ENCODE measurements at places on chromosomes 12 and 14.

DNA sequence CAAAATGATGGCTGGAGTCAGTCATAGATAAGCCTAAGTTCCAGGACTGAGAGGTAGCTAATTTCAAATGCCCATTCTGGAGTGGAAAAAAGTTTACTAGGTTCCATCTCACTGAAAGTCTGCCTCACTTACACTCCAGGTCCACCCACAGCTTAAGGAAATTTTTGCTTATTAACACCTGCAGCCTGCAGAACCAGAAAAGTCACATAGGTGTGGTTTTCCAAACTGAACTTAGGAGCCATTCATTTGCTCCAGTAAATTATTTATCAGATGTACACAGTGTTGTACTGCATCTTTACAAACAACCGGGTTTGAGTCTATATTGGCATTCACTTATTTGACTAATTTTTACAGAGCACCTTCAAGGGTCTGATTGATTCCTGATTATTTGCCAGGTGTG is 157.4 kb upstream of the ARID2 start:
- DNase-seq, result no peak

DNA sequence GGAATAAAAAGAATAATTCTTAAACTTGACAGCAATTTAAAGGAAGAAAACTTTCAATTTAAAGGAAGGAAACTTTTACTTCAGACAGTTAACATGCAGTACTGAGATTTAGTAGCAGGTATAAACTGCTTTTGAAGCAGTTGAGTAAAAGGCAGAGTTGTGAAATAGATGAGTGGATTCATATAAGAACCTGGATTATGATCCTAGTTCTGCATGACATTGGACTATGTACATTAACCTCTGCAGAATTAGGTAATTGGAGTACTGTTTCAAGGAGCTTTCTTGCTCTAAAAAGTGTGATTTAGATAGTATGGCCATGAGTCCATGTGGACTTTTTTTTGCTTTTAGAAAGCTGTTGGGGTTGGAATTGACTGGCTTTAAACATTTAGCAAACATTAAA is 29.7 kb downstream of the ATP2A2 start:
- DNase-seq, result no peak

DNA sequence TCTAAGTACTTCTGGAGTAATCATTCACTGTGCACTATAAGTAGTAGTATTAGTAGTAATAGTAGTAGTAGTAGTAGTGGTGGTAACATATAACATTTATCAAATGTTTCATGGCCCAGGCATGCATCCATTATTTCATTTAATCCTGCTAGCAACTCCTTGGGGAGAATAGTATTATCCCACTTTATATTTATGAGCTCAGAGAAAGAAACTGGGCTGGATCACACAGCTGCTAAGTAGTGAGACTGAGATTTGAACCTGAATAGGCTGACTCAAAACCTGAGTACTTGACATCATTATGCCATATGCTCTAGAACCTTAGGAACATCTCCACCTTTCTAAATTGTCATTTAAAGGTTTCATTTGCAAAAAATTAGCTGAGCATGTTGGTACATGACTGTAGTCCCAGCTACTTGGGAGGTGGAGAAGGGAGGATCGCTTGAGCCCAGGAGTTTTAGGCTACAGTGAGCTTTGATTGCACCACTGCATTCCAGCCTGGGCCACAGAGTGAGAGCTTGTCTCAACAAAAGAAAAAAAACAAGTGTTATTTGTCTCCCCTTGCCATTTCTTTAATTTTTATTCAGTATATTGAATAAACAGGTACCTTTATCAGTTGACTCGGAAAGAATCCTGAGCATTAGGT is 11.4 kb upstream of the NID2 start:
- no peak for DNase-seq

DNA sequence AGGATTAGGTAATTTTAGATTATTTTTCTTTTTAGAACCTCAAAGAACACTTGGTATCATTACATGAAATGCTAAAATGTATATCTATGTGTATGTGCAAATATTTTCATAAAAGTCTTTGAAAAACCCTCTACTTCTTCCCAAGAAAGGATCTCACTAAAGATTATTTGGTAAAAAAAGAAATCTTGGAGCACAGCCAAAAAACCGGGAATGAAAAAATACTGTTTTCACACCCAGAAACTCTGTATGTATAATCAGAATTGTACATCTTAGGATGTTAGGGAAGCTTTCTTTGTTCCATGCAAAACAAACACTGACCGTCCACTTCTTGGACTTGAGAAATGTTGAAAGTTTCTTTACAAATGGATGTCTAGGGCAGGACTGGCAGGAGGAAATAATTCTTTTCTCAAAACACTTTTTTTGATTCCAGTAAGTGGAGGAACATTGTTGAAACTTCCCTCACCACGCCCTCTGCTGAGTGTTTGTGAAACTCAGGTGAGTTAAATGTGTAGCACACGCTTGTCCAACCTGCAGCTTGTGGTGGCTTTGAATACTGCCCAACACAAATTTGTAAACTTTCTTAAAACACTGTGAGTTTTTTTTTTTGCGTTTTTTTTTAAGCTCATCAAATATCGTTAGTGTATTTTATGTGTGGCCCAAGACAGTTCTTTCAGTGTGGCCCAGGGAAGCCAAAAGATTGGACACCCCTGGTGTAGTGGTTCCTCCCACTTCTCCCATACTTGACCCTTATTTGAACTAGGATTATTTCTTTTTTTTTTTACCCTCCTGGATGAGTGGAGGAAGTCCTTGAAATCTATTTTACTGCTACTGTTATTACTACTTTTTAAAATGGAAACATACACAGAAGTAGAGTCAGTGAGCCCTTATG is 26.6 kb downstream of the FBXO34 start:
- DNase-seq, result no peak

GRCh38 chr12:6827437-6827911 is 733 bp upstream of the P3H3 start:
- peak; percentile 37 for DNase-seq

GRCh38 chr12:116808113-116809105 is 70.3 kb downstream of the RNFT2 start:
- no peak for DNase-seq

DNA sequence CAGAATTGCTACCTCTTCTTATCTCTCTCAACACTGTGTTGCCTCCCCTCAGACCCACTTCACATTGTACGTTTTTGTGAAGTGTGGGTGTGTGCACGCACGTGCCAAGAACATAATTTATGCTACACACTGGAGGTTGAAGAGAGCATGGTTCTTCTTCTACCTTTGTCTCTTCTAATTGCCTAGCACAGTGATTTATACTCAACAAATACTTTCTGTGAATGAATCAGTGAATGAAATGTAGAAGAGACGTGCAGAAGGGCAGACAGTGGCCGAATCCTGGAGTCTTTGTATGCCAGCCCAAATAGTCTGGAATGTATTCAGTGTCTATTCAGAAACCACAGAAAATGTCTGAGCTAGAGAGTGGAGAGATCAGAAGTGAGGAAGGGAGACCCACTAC is 4.6 kb upstream of the SAMD4A start:
- DNase-seq, result no peak

GRCh38 chr12:67827820-67828383 is 161.3 kb upstream of the IFNG-AS1 start:
- DNase-seq, result peak; percentile 11

GRCh38 chr14:25628390-25628789 is 578.4 kb upstream of the STXBP6 start:
- DNase-seq, result no peak

GRCh38 chr12:90245391-90245790 is 536.8 kb upstream of the ATP2B1 start:
- DNase-seq, result no peak

GRCh38 chr12:120856980-120857379 is 47.2 kb downstream of the SPPL3 start:
- DNase-seq, result no peak

DNA sequence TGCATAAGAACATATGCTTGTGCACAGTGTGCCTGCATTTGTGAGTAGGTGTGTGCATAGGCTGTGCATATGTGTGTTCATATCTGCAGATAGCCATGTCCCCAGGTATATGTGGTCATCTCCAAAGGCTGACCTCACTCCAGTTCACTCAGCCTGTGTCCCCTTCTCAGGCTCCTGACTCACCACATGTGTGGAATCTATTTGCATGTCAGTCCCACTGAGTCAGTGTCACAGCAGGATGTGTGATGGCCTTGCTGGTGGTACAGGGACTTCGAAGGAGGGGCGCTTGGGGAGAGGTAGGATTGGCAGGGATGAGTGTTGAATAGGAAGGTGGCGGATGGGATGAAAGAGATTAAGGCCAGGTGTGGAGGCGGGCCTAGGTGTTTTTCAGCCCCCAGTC is 35.5 kb downstream of the KRT80 start:
- DNase-seq, result no peak

GRCh38 chr12:64813723-64814122 is 10.7 kb upstream of the TBC1D30 start:
- no peak for DNase-seq

Measured in activated T-helper 2 cell treated with anti-CD3 and anti-CD28 coated beads, Interferon-gamma antibody, Interleukin-2, Interleukin-4, amounts not matched to agents 10 μg/mL and 5 μg/mL and 100 μg/mL, durations not matched to agents 14 hours and 24 hours and 36 hours (primary cell).